Activated CD8-positive, alpha-beta memory T cell treated with anti-CD3 and anti-CD28 coated beads for 1 hour (primary cell): ENCODE measurements at places on chromosomes 7 and 10.
A peak's percentile ranks its signal among the peaks of the same experiment; 100 is the strongest.

- no peak for DNase-seq
These were observed 282.2 kb downstream of the PHTF2 start for GRCh38 chr7:78080811-78081210.

- DNase-seq = no peak
These were observed 192.8 kb upstream of the PRSS58 start for GRCh38 chr7:142450695-142451094.

DNA sequence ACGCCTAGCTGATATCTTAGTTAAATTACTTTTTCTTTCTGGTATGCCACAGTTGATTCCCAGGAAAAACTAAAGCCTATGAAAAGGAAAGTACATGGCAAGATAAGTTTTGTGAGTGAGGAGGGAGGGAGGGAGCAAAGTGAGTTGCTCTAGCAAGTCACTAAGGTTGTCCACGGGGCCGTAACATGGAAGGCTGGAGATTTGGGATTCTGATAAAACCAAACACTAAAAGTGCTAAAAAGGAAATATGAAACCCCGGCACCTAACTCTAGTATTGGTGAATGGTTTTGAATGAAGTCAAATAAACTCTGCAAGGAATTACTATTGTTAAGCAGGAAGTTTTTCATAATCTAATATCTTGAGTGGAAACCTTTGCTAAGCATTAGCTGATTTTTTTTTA, 1.7 kb downstream of the AGR2 start:
- DNase-seq = no peak

GRCh38 chr7:78399033-78399769, 600.6 kb downstream of the PHTF2 start:
- DNase-seq = no peak

DNA sequence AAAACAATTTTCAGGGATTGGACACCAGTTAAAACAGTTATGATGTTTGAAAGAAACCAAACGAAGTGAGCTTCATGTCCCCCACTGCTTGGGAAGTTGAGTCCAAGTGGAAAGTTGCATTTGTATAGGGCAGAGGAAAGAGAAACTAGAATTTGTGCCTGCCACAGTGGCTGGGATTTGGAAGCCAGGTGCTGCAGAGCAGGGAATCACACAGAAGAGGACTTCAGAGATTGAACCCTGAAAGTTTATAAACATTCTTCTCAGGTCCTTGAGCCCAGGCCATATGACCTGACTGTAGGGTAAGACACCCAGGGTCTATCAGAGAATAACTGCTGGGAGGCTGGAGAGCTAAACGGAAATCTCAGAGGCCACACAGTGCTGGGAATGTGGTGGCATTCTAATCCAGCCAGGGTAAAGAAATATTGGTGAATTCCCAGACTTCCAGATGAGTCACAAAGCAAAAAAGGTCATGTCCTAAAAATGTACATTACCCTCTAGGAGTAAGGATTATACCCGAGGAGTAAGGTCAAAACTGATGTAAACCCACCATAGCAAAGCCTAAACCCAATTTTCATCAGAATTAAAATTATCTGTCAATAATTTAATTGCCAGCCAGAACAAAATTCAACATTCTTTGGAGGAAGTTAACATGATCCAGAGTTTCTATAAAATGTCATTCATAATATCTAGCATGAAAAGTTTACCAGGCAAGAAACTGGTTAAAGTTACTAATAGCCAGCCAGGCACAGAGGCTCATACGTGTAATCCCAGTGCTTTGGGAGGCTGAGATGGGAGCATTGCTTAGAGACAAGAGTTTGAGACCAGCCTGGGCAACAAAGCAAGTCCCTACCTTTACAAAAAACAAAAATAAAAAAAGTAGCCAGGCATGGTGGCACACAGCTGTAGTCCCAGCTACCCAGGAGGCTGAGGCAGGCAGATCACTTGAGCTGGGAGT, 31.2 kb downstream of the TOMM7 start:
- no peak for DNase-seq

- no peak for DNase-seq
These were observed 49.4 kb downstream of the VCL start for GRCh38 chr10:74047304-74047703.

GRCh38 chr7:106794276-106795083, 70.6 kb upstream of the PIK3CG start:
- DNase-seq = no peak

DNA sequence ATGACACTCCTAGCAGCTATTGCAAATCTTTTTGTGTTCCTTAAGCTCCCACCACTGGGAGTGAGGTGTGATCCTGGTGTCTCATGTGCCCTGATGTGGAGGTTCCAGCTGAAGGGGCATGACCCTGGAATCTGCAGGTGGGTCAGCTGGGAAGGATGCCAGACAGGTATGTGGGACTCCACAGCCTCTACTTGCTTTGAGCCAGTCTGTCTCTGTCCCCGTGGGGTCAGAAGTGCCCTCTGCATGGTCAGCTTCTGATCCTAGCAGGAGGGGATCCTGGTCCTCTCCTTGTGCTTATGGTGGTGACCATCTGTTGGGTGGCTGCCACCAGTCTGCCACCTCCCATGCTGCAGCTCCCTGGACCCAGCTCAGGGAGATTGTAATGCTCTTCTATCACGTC, 51.1 kb upstream of the COMTD1 start:
- no peak for DNase-seq

DNA sequence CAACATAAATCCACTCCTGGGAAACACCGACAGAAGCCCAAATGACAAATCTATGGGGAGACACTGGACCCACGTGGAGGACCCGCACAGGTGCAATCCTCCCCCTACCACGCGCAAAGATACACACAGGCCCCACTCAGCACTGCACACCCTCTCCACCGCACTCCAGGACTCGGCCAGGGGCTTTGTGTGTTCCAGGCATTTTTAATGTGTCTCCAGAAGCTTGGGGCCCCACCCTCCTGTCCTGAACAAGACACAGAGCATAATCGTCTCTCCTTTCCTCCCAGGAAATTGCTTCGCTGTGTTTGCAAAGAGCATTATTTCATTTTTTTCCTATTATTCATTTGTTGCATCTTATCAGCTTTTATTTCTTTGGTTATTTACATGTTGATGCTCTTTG, 82.8 kb downstream of the GLI3 start:
- DNase-seq = no peak

- DNase-seq = no peak
These were observed 359.7 kb upstream of the ZNF32 start for GRCh38 chr10:44008270-44008916.

GRCh38 chr7:45709168-45710042, 135.2 kb downstream of the ADCY1 start:
- DNase-seq = no peak

DNA sequence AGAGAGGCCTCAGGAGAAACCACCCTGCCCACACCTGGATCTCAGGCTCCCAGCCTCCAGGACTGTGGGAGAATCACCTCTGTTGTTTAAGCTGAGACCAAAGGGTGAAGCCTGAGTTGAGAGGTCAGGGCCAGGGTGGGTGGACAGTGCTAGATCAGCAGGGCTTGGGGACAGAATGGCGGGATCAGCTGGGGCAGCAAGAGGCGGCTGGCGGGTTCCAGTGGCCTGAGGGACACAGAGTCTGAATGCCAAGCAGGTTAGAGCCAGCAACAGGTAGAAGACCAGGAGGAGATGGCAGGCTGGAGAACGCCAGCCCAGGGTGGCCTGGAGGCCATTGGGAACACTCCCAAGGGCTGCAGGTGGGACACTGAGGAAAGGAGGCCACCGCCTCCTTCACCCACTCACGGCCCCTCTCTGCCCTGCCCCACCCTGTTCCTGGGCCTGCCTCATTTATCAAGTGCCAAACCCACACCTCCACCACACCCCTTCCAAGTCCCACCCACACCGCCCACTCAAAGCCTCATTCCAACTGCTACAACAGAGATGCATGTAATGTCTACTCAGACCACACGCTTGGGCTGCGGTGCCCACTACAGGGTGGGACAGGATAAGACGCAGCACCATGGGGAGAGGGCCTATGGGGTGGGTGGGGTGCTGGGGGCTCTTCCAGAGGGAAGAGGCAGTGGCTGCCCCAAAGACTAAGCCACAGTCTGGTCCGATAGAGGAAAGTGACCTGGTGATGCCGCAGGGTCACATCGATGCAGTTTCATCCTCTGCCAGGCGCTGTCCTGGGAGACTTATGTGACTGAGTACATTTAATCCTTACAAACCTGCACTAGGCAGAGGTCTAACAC, 173.9 kb downstream of the TNS3 start:
- no peak for DNase-seq

DNA sequence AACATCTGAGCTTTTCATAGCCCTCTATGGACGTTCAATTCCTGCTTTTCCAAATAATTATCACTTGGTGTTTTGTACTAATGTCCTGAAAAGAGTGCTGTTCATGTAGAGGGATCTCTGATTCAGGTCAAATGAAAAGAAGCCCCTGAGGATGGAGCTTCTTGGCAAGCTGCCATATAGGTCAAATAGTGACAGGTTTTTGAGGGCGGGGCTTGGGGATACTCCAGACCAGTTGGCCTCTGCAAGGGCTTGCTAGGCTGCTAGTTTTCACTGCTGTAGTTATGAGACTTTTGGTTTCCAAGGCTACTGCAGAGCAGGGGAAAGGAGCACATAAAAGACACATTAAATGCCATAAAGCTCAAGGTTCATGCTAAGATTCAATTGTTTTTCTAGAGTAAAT, 257.2 kb upstream of the CACNA2D1 start:
- DNase-seq = no peak

- no peak for DNase-seq
These were observed 104.5 kb downstream of the GALNT17 start for GRCh38 chr7:71236230-71237105.

DNA sequence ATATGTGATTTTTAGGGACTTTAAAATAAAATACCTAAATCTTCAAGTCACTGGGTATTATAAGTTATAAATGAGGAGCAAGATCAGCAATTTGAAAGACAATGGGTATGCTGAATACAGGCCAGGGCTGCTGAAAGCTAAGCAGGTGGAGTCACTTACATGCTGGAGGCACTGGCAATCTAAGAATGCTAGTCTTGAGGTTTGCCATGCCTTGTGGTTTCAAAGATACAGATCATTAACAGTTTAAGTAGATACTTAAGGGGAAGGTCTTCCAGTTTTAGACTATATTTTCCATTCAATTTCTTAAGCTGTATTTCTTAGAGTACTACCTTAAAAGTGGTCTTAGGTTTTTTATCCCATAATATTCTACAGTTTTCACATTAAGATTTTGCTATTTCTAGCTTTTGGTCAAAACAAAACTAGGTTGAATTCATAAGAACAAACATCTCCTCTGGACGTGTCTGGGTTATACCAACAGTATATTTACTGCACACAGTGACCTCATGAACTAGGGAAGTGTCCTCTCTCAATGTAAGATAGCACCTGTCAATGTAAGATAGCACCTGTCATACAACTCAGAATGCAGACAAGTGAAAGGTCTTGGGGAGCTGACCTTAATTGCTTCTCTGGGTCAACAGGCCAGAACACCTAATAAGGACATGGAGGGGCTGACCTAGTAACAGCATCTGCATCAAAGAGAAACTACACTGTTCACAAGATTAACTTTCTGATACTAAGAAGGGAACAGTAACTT, 2.0 kb downstream of the SRI start:
- no peak for DNase-seq

GRCh38 chr7:150400788-150401423, 21.8 kb downstream of the ZNF775 start:
- DNase-seq = no peak

- DNase-seq = no peak
These were observed 82.7 kb downstream of the CUX1 start for GRCh38 chr7:101900103-101900502.

- no peak for DNase-seq
These were observed 2.8 kb upstream of the SLC29A3 start for GRCh38 chr10:71316056-71316785.

DNA sequence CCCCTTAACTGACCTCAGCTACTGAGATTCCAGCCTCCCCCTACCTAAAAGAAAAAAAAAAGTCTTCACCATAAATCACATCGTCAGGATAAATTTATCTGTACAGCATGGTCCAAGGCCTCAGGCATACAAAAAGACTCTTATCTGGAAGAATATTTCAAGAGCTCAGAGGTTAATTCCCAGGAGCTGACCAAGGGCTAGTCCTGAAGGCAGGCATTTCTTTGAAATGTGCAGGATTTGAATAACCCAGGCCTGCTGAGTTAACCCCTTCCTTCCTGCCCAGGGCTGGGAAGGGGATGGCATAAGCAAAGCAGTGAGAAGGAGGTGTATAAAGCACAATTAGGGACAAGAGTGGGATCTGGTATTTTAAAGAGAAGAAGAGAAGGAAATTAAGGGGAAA, 111.2 kb downstream of the RNLS start:
- no peak for DNase-seq

DNA sequence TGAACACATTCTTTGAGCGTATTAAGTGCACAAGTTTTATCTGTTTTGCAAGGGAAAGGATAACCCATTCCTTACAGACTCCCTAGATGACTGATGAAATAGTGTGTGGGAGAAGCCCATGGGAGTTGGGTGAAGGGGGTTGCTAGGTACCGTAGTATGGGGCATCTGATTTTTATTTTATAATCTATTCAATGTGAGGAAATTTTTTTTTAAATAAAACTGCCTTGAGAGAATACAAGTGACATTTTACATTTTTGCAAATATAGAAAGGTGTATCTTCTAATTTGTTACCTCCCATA, 1.4 kb downstream of the BTAF1 start:
- no peak for DNase-seq

- DNase-seq = no peak
These were observed 79.2 kb downstream of the ADCY1 start for GRCh38 chr7:45653209-45653907.

DNA sequence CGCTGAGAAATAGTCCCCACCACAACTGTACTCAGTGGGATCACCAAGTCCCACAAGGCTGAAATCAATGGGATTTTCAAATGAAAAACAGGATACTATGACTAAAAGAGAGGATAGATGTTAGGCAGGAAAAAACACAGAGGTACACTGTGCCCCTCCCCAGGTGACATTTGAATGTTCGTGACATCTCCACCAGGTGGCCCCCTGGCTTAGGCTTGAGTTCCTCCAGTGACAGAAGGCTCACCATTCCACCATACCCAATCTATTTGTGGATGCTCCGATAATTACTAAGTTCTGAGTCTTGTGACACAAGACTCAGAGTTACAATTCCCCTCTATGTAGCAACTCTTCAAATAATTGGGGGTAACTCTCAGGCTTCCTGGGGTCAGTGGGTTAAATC, 77.5 kb upstream of the KCNMA1 start:
- no peak for DNase-seq

GRCh38 chr10:11210211-11210922, 192.7 kb downstream of the CELF2 start:
- DNase-seq = no peak

GRCh38 chr10:92363498-92363897, 72.5 kb downstream of the MARCHF5 start:
- no peak for DNase-seq

- no peak for DNase-seq
These were observed 7.1 kb downstream of the HECW1 start for GRCh38 chr7:43119371-43120075.

- DNase-seq = peak; percentile 9
These were observed 47.6 kb downstream of the STEAP1B start for GRCh38 chr7:22452142-22452959.
